ENCODE measurements at places on chromosomes 5 and 9.

GRCh38 chr5:45189042-45189441 lies 380.3 kb downstream of the MRPS30 start:
- no peak for DNase-seq

- DNase-seq, result no peak
Observed at GRCh38 chr5:137078171-137078665, 420.9 kb downstream of the SPOCK1 start.

GRCh38 chr9:89376286-89376685 lies 58.0 kb downstream of the SECISBP2 start:
- DNase-seq, result no peak

DNA sequence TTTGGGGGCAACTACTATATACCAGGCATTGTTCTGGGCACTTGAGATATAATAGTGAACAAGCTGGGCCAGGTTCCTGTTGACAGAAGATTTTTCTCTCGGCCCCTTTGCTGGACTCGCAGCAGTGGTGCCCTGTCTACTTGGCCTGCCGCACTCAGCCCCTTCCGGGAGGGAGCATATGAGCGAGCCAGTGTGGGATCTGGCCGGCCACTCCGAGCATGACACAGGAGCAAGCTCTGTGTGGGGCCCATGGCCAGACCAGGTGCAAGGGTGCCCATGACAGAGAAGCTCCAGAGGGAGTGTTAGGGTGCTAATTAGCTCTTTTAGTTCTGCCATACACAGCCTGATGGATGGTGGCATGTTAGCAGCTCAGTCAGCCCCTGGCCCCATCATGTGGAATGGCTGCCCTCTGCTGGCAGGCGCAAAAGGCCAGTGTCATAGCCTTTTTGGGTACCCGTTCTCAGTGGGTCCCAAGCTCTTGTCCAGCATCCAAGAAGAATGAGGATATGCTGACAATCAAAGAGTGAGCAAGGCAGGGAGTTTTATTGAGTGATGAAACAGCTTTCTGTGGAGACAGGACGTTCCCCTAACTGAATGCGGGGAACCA lies 9.3 kb upstream of the KIF4B start:
- no peak for DNase-seq

- DNase-seq, result no peak
Observed at GRCh38 chr5:75567710-75568109, 43.5 kb upstream of the ANKDD1B start.

DNA sequence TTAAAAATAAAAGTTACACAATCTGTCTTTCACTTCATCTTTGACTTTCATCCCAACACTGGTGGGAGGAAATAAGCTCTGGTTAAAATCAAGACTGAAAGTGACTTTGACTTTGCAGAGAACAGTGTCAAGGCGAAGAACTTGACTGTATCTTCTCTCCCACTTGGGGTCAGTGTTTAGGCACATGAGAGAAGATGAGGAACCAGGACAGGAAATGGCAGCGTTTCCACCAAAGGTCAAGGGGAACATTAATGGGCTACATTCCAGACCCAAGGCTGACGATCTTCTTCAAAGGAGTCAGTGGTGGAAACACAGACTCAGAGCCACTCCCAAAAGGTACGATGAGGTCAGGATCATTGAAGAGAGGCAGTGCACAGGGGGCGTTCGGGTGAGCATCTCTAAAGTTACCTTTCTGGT lies 409.5 kb downstream of the ARHGEF28 start:
- no peak for DNase-seq

GRCh38 chr9:95574176-95574575 lies 57.4 kb upstream of the PTCH1 start:
- DNase-seq, result no peak

- DNase-seq, result no peak
Observed at GRCh38 chr9:72897069-72897649, 55.7 kb downstream of the ALDH1A1 start.

- no peak for DNase-seq
Observed at GRCh38 chr9:29750062-29750461, 2176.8 kb upstream of the C9orf72 start.

DNA sequence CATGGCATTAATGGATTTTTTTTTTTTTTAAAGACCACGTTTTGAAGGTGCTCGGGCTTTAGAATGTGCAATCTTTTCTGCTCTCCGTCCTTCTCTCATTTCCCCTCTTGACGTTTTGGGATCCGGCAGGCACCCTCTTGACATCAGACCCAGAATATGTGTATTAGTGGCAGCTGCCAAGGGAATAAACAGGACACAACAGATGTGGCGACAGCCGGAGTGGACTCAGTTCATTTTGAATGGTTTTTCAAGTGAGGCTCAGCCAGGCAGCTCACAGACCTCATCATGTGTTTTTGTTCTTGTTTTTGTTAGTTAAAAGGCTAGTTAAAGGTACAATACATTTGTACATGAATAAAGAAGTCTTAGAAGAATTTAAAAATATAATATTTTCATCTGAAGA lies 365.0 kb upstream of the SEMA6A start:
- DNase-seq, result no peak

DNA sequence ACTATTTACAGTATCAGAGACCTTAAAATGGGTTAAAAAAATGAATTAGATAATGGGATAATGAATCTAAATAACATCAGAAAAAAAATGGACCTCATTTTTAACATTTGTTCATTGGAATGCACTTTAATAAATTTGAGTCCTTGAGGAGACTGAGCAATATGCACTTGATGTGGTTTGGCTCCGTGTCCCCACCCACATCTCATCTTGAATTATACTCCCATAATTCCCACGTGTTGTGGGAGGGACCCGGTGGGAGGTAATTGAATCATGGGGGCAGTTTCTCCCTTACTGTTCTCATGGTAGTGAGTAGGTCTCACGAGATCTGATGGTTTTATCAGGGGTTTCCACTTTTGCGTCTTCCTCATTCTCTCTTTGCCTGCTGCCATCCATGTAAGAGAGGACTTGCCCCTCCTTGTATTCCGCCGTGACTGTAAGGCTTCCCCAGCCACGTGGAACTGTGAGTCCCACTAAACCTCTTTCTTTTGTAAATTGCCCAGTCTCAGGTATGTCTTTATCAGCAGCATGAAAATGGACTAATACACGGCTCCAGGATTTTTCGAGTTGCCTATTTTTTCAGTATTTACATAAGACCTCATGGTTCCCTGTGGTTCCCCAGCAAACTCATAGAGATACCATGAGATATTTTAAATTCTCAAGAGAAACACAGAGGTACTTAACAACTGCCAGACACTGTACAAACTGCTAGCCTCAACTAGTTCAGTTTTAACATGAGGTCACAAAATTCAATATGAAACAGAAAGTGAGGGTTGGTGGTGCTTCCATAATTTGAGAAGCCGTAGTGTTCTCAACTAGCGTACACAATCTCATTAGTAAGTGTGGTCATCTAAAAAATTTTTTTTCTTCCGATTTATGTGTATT lies 128.3 kb downstream of the TLE1 start:
- DNase-seq, result no peak

DNA sequence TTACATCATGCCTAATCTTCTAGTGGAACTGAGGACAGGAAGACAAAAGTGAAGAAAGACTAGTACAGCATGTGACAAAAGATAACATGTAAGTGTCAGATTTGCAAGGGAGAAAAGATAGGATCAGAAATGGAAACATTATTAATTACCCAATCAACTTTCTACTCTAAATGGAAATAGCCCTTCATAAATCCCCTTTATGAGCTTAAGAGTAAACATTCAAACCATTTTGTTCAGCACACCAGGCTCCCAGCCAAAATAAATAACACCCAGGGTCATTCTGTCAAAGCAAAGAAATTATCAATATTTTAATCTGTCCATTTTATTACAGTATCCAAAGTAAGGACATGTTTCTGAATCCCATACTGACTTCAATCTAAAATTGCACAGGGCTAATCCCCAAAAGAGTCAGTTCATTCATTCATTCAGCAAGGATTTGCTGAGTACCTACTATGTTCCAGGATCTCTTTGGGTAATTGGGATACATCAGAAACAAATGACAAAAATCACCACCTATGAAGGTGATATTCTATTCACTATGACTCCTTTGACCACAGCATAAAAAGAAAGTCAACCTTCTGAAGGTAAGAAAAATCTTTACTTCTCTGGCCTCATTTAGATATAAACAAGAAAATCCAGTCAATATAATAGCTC lies 5.3 kb downstream of the PRELID2 start:
- no peak for DNase-seq

- no peak for DNase-seq
Observed at GRCh38 chr5:89015409-89015808, 132.4 kb upstream of the MEF2C start.

GRCh38 chr9:116175614-116176013 lies 22.0 kb downstream of the PAPPA start:
- DNase-seq, result no peak
